ENCODE measurements at places on chromosomes 7 and 10.

- peak; percentile 87 for DNase-seq
Measured at GRCh38 chr7:100157334-100158228, 942 bp downstream of the TRAPPC14 start.

- DNase-seq, result no peak
Measured at GRCh38 chr10:35011771-35012191, 78.4 kb downstream of the CUL2 start.

DNA sequence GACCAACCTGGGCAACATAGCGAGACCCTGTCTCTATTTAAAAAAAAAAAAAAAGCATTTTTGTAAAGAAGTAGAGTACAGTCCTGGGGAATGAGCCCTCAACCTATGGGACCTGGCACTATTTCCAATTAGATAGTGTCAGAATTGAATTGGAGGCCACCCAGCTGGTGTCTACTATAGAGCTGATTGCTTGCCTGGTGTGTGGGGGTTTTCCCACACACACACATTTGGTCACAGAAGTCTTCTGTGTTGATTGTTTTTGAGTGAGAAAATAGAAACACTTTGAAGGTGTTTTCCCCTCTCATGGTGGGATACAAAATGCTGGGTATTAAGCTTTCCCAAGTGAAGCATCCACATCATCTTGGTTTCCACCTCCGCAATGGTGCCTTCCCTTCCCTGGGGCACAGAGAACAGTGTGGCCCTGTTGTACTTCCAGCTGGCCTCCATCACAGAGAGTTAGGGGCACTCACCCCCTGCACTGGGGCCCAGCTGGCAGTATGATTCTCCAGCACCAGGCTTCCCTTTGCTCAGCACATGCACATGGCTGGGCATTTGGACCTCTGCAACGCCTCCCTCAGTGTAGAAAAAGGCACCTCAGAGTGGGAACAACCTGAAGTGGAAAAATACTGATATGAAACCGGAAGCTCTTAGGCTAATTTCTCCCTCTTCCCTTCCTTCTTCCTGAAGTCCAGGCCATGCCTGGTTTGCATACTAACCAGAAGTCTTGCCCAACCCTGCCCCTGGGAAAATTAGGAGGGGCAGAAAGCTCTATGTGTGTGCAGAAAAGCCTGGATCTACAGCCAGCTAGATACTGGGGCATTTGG, 10.7 kb upstream of the NFKB2 start:
- DNase-seq, result peak; percentile 54

DNA sequence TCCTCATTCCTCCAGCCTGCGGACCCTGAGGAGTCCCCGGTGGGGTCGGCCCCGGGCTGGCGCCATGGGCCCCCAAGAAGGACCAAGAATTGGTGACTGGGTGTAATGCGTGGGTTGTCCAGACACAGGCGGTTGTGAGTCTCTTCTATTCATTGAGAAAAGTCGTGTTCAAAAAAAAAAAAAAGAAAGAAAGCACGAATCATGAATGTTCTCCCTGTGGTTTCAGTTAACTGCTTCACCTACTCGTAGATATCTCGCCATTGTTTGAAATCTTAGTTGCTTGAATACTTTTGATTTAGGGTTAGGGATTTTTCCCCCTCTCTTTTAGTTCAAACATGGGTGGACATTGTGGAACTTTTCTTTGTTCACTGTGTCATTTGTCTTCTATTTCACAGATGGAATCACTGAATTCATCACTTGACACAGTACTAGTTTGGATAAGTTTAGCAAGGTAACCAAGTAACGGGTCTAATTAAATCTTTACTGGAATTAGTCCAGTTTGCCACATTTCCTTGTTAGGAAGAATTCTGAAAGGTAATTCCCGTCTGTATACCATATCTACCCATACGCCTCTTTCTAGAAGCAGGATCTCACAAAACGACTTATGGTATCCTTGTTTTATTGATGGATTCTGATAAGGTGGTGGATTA, 775 bp downstream of the STARD3NL start:
- no peak for DNase-seq

GRCh38 chr10:80588546-80588945, 50.8 kb downstream of the SH2D4B start:
- no peak for DNase-seq

DNA sequence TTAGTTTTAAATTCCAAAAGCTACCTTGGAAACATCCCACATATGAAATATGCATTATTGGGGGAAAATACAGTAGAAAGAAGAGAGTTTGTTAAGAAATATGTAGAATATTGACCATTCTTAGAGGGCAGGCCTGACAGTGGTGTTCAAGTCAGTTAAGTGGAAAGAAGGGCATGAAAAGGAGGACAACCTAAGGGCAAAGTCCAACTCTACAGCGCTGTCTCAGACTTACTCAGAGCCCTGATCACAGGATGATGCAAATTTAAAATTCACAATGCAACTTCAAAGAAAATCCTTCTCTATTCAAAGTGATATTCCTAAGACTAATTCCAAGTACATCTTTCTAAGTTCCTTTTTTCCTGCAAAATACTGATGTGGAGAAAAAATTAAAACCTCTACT, 139.1 kb upstream of the LRRTM3 start:
- no peak for DNase-seq

- DNase-seq, result no peak
Measured at GRCh38 chr7:128310499-128310898, 33.2 kb downstream of the RBM28 start.

GRCh38 chr7:73520673-73521635, 1.1 kb downstream of the BAZ1B start:
- DNase-seq, result peak; percentile 32

- DNase-seq, result no peak
Measured at GRCh38 chr10:27188259-27188658, 33.1 kb downstream of the MASTL start.

- no peak for DNase-seq
Measured at GRCh38 chr10:131907679-131908078, 6.9 kb downstream of the PPP2R2D start.

DNA sequence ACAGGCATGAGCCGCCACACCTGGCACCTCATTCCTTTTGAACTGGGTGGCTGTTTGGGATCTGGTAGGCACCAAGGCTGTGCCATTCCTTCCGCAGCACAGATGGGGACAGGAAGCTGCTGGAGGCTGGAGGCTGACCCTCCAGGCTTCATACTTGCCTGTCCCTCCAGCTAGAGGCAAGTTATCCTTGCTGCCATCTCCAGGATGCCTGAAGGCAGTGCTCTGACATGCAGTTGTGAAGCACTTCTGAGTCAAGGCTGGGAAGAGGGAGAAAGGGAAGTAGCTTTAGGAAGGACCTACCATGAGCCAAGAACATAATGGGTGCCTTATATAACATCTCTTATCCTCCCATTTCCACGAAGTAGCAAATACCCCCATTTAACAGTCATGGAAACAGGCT, 9.5 kb downstream of the MARVELD1 start:
- DNase-seq, result no peak

GRCh38 chr7:22823142-22823497, 471 bp upstream of the TOMM7 start:
- no peak for DNase-seq

DNA sequence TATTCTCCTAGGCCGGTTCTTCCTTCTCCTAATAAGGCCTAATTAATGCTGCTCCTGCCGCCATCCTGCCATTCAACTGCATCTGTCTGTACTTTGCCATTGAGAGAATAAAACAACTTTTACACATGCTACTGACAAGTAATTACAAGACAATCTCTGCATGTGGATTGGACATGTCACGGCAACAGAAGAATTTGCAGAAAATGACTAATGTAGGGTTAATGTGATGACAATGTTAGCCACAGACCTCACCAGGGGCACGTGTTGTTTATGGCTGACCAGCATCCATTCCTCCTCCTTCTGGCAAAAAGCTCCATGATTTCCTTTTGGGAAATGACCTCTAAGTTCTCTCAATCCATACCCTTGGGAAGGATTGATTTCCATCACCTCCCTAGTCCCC, 58.0 kb downstream of the NEBL start:
- DNase-seq, result no peak
